A549 treated with Mapracorat at 1 μM for 4 hours (cell line): ENCODE measurements at places on chromosomes 11 and 22. TPM values are rescaled to one million over a fixed set of nuclear protein-coding genes. Genes with fewer than 3 reads are reported as not detected.

OR8G1 gene
- total RNA-seq = not detected in 5 replicates

DUSP8 gene
- total RNA-seq = 1.4 to 2.2 TPM (median 1.8 TPM) in 5 replicates

SERGEF gene
- total RNA-seq = 15.5 to 21.7 TPM (median 16.6 TPM) in 5 replicates

MUC6 gene
- 0.01 to 0.02 TPM in 2 of 5 replicates, not detected in the others for total RNA-seq

HEPN1 gene
- not detected in 5 replicates for total RNA-seq

HBE1 gene
- 0.20 TPM in 1 of 5 replicates, not detected in the others for total RNA-seq

APOC3 gene
- total RNA-seq = not detected in 5 replicates

CD248 gene
- not detected in 5 replicates for total RNA-seq

GP1BB gene
- 0.19 to 1.9 TPM (median 1.5 TPM) in 5 replicates for total RNA-seq

PLEKHB1 gene
- 0.73 to 1.5 TPM (median 0.86 TPM) in 5 replicates for total RNA-seq

CCDC116 gene
- 0.06 to 0.13 TPM (median 0.06 TPM) in 3 of 5 replicates, not detected in the others for total RNA-seq

GGT1 gene
- 84.8 to 113 TPM (median 104 TPM) in 5 replicates for total RNA-seq

ZBTB16 gene
- total RNA-seq = 0.43 to 1.1 TPM (median 0.78 TPM) in 5 replicates

C22orf31 gene
- total RNA-seq = not detected in 5 replicates
